ENCODE measurements at places on chromosomes 12 and 14.

DNA sequence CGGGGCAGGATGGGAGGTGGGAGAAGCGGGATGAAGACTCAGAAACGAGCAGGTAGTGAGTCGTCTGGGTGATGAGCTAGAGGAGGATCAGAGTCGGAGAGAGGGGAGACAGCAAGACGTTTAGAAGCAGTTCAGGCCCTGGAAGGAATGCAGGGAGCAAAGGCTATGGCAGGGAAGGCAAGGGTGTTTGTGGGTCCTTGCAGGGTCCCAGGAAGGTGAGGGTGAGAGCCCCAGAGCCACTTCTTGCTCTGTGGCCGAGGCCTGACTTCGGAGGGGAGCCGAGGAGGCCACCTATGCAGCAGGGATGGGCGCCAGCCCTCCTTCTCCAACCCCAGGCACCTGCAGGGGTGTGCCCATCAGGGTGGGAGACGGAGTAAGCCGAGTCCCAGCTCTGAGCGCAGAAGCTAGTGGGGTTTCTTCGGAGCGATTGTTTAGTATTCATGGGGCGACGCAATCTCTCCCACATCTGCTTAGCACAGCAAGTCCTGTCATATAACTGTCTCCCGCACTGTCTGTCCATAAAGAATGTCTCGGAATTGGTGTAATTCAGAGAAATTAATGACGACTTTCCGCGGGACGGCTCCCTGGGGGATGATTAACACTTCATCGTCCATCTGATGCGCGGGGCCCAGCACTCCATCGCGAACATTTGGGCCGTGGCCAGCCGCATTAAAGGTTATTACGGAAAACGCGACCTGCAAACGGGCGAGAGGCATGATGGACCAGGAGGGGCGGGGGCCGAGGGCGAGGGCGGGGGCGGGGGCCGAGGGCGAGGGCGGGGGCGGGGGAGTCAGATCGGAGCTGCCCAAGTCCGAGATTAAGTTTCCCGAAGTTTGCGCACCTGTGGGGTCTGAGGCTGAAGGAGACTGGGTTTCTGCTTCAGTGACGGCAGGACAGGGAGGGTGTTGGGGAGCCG is 12.2 kb upstream of the CALCOCO1 start:
- DNase-seq = no peak

DNA sequence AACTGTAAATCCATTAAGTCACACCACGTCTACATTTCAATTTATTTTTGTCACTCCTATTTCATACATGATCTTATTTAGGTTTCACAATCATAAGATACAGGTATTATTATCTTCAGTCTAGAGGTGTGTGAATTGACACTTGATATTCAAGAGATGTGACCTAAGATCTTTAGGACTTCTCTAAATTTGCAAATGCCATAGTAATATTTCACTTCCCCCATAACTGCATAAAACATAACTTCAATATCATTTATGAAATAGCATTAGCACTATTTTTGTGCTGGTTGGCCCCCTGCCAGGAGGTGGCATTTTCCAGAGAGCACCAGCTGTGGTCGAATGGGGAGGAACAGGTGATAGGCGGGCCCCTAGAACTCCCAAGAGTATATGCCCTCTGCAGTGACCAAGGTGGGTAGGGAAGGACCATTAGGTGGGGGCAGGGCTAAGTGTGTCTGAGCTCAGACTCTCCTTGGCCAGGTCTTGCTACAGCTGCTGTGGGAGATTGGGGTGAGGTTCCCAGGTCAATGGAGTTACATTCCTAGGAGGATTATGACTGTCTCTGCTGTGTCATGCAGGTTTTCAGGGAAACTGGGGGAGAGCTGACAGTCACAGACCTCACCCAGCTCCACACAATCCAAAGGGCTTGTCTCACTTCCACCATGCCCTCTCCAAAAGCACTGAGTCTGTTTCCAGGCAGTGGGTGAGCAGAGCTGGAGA is 49.2 kb upstream of the ERGIC2 start:
- DNase-seq = no peak

- no peak for DNase-seq
Measured at GRCh38 chr12:18261273-18261672, at the start of gene PIK3C2G. Gene PIK3C2G, plus strand, starts transcription at chr12:18261518. Its CDS starts 20,564 bp downstream, at chr12:18282082.

GRCh38 chr14:59294662-59294992 is 106.2 kb downstream of the DAAM1 start:
- DNase-seq = no peak

GRCh38 chr14:37051680-37052079 is 120.7 kb downstream of the SLC25A21 start:
- DNase-seq = no peak

GRCh38 chr12:74370608-74371216 is 166.9 kb upstream of the ATXN7L3B start:
- DNase-seq = no peak

DNA sequence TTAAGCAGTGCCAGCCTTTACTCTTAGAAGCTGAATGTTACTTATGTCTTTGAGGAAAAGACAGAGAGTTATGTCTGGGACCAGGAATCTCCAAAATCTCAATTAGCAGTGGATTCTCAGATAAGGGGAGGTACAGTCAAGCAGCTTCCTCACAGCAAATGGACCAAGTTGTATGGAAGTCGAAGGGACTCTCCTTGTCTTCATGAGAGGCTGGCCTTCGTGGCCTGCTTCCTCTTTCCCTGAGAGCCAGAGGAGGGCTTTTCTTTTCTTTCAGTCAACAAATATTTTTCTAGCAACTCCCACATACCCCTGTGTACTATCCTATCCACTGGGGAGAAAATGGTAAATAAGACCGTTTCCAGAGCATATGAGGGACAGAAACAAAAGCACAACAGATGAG is 6.6 kb upstream of the WNT5B start:
- no peak for DNase-seq

DNA sequence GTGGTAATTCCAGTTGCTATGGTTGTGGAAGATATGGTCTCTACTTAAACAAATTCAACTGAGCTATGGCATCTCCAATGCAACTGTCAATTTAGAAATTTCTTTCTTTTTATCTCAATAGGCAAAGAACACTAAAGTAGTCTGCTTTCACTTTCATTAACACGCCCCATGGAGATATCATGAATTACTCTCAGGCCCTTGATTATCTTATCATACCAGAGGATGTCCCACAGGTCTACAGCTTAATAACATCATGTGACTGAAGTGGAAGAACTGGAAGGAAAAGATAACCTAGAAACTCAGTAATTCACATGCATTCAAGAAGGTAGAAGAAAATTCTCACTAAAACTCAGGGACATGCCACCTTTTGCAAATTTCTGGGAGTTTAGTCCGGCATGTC is 114.3 kb downstream of the FLRT2 start:
- DNase-seq = no peak

DNA sequence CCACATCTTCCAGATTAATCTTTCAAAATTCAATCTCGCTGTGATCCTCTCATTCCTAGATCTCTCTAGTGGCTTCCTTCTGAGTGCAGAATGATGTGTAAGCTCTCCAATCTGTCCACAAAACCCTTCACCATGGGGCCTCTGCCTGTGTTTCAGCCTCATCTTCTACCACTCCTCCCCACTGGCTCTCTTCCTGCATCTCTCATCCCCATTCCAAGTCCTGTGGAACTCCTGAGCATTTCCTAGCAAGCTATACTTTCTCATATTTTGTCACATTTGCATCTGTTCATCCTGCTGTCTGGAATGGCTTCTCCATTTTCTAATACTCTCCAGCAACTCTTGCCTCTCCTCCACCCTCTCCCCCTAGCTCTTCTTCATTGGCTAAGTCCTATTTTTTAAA is 242.0 kb upstream of the DAAM1 start:
- no peak for DNase-seq

DNA sequence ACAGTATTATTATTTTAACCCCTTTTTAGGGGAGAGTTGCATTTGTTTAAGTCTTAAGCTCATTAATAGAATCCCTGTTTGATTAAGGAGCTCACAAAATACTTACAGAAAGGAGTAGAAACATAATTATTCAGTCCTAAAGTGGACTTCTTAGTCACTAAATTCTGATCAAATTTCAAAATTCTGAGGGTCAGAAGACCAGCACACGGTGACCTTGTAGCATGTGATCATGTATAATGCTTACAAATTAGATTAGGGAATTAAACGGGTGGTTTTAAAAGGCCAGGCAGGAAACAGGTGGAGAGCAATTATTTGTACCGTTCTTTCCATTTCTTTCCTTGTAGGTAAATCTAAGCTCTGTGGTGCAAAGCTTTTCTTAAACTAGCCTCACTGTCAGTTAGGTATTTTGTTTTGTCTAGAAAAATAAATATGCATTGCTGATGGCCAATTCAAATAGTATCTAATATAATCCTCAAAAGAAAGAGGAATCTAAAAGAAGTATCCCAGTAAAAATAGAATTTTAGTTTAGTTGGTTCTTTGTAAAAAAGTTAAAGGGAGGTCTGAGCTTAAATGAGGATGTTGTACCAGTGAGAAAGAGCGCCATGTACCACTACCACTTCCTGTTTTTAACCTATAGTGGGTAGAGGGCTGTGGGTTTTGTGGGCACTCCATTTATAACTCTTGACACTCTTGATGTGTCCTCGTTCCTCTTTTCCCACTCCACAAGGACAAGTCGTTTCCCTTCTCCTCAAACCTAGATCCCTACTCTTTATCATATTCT is 51.1 kb downstream of the SLC38A1 start:
- no peak for DNase-seq

DNA sequence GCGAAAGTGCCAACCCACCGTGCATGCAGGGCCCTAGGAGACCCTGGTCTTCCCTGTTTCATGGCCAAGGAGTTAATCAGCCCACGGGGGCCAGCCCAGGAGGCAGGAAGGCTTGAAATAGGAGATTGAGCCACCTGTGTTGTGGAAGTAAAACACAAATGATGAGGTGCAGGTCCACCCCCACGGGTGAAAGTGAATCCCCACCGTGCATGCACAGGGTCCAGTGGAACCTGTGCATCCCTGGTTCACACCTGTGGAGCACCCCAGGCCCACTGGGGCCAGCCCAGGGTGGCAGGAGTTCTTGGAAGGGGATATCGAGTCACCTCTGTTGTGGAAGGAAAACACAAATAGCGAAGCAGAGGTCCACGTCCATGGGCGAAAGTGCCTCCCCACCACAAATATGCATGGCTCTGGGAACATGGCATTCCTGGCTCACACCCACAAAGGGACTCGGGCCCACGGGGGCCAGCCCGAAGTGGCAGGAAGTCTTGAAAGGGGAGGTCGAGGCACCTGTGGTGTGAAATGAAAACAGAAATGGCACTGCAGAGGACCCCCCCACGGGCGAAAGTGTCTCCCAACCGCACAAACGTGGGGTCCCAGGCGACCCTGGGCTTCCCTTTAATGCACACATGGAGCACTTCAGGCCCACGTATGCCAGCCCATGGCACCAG is 381.5 kb downstream of the ALG10 start:
- no peak for DNase-seq

DNA sequence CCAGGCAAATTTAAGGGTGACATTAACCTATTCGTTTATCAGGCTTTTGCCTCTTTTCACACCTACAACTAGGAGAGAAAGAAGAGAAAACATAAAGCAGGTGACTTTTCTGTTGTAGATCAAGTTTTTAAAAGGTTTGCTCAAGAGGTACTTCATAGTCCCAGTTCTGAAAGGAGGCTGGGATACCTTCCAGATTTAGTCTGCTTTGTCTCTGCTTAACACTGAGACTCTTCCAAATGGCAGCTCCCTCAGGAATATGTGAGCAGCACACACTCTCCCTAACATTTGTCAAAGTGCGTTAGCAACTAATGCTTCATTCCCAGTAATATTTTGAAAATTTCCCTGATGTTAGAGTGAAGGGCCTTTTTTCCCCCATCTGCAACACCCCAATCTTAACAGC is 133.7 kb upstream of the RASSF8 start:
- DNase-seq = no peak

DNA sequence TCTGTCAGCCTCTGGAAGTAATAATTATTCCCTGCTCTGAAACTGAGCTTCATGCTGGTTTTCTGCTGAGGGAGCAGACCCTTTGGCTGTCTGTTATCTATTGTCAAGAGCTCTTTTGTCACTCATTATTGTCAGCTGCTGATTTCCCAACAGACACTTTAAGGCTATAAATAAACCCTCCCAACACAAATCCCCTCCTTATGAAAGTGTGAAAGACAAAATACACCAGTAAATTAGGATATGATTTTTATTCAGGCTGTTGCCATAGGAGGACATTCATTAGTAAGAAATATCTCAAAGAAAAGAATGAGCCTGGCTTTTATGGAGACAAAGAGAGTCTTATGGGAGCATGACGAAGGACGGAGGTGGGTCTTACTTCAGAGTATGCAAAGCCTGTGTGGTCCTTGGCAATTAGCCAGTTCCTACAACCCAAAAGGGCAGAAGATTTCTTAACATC is 180.8 kb downstream of the CRADD start:
- DNase-seq = no peak

GRCh38 chr14:67269298-67270060 is 28.2 kb downstream of the PALS1 start:
- no peak for DNase-seq

GRCh38 chr12:124529565-124530276 is 37.7 kb downstream of the NCOR2 start:
- DNase-seq = no peak

- DNase-seq = no peak
Measured at GRCh38 chr12:114741940-114742339, 58.0 kb upstream of the TBX3 start.

GRCh38 chr12:130993759-130994670 is 40.3 kb downstream of the ADGRD1 start:
- no peak for DNase-seq

GRCh38 chr12:68957273-68957672 is 24.3 kb upstream of the CPM start:
- no peak for DNase-seq

DNA sequence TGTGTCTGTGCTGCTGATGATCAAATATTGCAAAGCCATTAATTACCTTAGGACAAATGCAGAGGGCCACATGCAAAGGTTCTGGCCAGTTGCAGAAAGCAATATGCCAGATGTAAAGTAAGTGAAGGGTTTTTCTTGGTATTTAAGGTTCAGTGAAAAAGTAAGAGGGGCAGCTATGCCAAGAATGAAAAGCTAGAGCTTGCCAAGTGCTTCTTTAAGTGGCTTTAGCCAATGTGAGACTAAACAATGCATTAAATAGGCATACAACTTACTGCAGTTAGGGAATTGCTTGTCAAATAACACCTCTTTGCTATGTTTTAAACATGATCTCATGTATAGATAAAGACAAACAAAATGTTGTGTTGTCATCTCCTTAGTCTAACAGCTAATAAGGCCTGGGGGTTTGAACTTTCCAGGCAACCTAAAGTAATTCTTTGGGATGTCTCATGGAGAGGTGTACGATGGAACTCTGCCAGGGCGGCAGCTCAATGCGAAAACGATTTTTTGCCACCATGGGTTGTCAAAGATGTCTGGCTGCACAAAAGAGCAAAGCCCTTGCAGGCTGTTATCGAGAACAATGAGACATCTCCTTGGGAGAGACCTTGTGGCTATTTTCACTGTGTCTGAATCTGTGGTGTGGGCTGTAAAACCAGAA is 12.0 kb downstream of the IGF1 start:
- DNase-seq = no peak

GRCh38 chr12:5745251-5745888 is 199.7 kb downstream of the ANO2 start:
- peak; percentile 73 for DNase-seq

DNA sequence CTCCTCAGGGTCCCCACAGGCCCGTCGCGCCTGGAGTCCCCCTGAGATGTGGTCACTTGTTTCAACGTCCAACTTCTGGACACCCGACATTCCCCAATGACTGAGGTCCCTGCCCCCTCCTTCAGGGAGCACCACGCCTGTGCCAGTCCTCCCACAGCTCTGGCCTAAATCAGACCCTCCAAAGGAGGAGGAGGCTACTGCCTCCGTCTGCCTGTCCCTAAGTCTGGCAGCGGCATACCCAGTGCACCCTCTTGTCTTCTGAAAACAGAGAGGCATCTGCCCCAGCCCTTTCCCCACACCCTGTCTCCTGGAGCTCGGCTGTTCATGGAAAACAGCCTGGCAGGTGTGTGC is 46.2 kb downstream of the TESC start:
- DNase-seq = no peak

All from SW480 (cell line).